ENCODE measurements at places on chromosomes 11 and 22.

GRCh38 chr11:61718621-61719302, 33.7 kb upstream of the MYRF start:
- DNase-seq = peak; percentile 79

DNA sequence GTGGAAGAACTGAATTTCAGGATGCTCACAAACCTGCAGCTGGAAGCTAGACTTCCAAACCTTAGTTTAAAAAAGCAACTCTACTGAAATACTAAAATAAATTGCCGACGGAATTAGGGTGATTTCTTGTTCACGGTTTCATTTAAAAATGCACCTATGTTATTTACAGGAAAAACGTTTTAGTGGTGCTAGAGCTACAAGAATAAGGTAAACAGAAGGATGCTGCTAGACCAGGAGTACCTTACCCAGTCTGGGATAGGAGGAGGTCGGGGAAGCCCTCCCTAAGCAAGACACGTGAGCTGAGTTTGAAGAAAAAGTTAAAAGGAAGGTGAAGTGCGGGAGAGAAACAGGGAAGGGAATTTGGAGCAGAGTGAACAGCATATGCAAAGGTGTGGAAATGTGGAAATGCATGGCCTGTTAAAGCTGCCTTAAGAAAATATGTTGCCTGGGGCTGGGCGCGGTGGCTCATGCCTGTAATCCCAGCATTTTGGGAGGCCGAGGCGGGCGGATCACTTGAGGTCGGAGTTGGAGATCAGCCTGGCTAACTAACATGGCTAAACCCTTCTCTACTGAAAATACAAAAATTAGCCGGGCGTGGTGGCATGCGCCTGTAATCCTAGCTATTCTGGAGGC, 1.4 kb upstream of the FTH1 start:
- no peak for DNase-seq

GRCh38 chr22:40928657-40929056, 22.5 kb upstream of the RBX1 start:
- no peak for DNase-seq

GRCh38 chr11:110798201-110798900, 86.1 kb upstream of the ARHGAP20 start:
- DNase-seq = no peak

DNA sequence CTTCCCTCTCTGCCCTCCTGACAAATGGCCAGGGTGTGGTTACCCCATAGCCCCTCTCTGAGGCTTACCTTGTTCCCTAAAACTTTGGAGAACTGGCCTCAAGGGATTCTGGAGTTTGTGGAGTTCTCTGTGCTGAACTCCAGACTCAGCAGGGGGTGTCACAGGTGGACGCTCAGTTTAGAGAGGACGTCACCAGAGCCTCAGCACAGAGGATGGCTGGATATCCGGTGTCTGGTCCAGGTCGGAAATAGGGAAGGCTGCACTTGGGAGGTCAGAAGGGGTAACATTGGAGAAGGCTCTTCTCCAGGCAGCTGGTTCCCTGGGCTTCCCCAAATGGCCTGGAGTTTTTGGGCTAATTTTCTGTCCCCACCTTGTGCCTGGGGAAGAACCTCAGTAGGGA, 64.2 kb downstream of the ADAMTS15 start:
- no peak for DNase-seq

DNA sequence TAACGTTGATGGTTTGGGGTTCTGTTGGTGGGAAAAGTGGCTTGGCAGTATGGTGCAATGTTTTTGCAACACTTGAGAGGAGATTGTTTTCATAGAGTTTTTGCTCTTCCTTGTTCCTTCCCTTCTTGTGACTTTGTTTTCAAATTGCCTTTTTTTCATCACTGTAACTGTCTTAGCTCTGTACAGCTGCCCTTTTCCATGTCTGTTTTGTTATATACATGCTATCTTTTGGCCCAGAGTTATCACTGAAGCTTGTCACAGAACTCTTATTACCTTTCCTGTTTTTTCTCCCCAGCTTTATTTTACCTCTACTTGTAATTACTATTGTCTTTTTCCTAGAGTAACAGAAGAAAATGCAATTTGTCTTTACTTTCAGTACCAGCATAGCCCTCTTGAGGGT, 154.1 kb downstream of the DDX10 start:
- DNase-seq = no peak

- peak; percentile 68 for DNase-seq
Measured at GRCh38 chr11:68436985-68437926, 23.3 kb upstream of the PPP6R3 start.

DNA sequence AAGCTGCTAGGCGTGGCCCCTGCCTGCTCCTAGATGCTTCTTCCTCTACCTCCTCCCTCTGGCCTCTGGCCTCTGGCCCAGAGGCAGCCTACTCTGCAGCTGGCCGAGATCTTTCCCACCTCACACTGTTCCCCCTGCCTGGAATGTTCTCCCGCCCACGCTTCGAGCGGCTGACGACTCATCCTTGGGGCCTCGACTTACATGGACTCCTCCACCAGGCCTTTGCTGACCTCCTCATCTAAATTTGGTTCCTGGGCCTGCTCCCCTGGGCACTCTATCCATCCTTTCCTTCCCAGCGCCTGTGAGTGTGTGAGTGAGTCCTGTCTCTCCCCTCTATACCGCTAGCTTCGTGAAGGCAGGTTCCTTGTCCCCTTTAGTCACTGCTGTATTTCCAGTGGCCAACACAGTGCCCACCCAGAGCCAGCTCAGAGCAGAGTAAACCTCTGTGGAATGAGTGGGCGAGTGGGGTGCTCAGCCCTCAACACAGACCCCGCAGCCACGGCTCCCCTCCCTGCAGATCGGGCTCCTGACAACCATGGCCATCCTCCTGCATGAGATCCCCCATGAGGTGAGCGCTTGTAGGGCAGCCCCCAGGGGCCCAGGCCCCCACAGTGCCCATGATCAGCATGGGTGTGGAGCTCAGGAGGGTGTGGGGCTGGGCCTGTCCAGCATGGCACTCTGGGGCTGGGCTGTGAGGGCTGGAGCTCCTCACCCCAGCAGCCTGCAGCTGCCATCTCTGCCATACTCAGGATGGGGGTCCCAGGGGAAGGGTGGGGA, 5.7 kb downstream of the SLC39A13 start:
- peak; percentile 70 for DNase-seq

GRCh38 chr11:111439901-111440300, 60.8 kb upstream of the POU2AF1 start:
- DNase-seq = no peak

DNA sequence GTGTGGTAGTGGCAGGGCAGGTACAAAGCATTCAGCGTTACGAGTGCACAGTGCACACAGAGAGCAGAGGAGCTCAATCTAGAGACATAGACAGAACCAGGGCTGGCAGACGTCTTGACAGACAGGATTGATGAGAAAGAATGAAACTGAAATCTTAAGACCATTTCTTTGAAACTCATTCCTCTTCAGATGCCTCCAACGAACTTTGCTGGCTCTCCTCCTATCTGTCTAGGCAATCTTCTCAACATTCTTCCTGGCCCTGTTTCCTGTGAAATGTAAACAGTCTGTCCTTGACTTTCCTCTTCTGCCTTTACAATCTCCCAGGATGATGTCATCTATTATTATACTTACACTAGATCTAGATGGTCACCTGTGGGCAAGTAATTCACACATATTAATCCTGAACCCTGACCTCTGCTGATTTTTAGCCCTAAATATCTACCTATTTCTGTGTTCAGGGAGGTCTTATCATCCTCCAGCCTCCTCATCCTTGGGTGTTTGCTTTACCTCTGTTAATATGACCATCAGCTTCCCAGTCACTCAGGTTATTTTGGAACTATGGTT, 119.5 kb downstream of the ENTHD1 start:
- DNase-seq = peak; percentile 1

DNA sequence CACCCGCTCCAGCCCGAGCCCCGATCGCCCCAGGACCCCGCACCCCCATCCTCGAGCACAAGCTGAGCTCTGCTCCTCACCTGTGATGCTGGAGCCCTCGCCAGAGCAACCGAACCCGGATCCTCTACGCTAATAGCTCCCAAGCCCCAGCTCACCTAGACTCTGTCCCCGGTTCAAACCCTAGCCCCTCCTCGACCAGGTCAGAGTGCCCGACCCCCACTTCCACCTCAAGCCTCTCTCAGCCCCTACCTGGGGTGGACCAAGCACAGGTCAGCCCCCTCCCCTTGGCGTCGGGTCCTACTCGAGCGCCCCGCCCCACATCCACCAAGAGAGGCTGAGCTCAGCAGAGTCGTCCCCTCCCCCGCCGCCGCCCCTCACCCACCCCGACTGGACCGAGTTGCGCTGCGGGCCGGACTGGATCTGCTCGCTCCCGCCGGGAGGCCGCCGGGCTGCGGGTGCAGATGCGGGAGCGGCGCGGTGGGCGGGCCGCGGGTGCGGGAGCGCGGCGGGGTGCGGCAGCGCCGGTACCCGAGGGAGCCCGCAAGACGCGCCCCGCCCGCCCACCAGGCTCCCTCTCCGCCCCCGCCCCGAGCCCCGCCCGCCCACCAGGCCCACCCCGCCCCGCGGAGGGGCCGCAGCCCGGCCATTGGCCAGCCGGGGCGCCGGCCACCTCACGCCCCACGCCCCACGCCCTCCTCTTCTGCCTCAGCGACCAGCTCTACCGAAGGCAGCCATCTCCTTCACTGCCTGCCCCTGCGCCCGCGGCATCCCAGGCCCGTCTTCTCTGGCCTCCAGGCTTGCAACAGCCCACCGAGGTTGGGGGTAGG, 577 bp upstream of the DKK3 start:
- peak; percentile 52 for DNase-seq

GRCh38 chr22:35840302-35840739, 122.6 kb downstream of the APOL5 start:
- peak; percentile 100 for DNase-seq

DNA sequence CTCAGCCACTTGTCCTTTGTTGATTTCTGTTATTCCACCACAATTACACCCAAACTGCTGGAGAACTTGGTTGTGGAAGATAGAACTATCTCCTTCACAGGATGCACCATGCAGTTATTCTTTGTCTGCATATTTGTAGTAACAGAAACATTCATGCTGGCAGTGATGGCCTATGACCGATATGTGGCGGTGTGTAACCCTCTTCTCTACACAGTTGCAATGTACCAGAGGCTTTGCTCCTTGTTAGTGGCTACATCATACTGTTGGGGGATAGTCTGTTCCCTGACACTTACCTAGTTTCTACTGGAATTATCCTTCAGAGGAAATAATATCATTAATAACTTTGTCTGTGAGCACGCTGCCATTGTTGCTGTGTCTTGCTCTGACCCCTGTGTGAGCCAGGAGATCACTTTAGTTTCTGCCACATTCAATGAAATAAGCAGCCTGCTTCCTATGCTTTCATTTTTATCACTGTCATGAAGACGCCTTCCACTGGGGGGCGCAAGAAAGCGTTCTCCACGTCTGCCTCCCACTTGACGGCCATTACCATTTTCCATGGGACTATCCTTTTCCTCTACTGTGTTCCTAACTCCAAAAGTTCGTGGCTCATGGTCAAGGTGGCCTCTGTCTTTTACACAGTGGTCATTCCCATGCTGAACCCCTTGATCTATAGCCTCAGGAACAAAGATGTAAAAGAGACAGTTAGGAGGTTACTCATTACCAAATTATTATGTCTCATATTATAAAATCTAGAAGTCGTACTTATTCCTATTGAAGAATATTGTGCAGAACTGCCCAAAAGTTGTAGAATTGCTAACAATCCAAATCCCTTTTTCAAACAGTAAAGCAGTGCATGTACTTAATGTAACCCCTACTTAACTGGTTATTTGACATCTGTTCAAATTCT, 53.2 kb downstream of the OR4C6 start:
- DNase-seq = no peak

- peak; percentile 80 for DNase-seq
Measured at GRCh38 chr11:92123540-92123939, 101.1 kb upstream of the FAT3 start.

DNA sequence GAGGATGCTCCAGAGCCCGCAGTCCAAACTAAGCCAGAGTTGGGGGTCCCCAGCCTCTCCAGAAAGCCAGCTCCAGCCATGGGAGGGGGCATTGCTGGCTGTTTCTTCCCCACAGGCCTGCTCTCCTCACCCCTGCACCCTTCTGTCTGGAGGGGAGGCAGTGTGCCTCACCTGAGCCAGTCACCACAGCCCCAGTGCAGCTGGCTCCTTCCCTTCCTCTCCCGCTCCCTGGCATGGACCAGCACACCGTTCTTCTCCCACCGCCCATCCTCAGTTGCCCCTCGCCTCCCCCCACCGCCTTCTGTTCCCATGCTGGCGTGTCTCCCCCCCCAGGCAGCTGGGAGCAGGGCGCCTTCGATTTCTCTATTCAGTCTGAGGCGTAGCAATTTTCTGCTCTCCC, 110.5 kb upstream of the THY1 start:
- no peak for DNase-seq

GRCh38 chr22:36864454-36865215, 3.8 kb downstream of the NCF4 start:
- DNase-seq = no peak

DNA sequence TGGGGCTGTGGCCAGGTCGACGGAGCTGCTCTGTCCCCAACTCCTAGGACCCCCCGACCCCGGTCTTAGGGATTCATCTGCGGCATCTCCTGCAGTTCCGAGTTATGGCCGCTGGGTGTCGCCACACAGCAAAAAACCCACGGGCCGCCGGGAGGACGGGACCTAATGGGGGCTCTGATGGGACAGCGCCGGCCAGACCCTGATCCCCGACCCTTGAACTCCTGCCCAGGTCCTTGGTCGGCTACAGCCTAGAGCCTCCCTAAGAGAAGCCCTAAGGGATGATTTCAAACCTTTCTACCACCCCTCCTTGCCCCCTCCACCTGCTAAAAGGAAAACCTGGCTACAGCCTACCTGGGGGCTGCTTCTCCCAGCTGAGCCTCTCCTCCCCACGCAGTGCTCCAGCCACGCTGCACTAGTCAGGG, 30.8 kb upstream of the LRRC10B start:
- no peak for DNase-seq

DNA sequence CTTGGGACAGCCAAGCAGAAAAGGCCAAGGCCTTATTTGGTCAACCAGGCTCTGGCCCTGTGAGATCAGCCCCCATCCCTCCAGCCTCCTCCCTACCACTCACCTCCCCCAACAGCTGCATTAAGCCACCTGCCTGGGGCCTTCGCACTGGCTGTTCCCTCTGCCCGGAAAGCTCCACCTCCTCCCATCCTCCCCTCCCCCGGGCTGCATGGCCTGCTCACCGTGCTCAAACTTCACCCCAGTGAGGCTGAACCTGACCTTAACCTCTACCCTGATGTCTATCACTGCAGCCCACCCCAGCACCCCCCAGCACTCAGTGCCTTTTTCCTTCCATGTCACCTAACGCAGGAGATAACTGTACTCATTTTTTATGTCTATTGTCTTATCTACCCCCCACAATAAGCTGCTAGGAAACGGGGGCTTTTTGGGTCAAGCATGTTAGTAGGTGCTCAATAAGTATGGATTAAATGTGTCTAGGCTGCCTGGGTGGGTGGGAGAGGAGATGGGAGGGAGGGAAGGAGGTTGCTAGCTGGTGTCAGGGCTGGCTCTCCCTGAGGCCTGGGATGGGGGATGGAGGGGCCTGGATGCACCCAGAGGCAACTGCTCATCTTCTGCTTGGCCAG, 912 bp downstream of the PTPRCAP start:
- peak; percentile 39 for DNase-seq

GRCh38 chr11:13009921-13010748, 1.0 kb downstream of the RASSF10 start:
- DNase-seq = no peak

DNA sequence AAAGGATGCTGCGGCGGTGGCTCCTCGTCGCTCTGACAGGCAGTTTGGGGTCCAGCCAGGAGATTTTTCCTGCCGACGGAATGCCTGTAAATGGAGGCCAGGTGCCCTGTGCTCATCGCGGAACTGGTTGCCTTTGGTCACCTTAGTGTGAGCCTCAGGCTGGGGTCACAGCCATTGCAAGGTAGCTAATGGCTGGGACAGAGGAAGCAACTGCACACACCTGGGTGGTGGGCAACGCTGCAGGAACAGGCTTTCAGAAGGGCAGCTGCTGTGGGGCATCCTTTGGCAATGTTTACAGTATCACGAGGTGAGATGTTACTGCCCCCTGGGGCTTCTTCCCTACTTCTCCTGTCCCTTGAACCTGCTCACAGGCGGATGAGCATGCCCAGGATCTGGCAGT, 205.5 kb downstream of the GRIK4 start:
- no peak for DNase-seq
